ENCODE measurements at places on chromosomes 2 and 18.
A peak's percentile ranks its signal among the peaks of the same experiment; 100 is the strongest.

GRCh38 chr2:70046534-70046933 is 40.7 kb upstream of the PCBP1 start:
- no peak for DNase-seq

GRCh38 chr2:178057179-178057680 is 15.3 kb downstream of the PDE11A start:
- no peak for DNase-seq

DNA sequence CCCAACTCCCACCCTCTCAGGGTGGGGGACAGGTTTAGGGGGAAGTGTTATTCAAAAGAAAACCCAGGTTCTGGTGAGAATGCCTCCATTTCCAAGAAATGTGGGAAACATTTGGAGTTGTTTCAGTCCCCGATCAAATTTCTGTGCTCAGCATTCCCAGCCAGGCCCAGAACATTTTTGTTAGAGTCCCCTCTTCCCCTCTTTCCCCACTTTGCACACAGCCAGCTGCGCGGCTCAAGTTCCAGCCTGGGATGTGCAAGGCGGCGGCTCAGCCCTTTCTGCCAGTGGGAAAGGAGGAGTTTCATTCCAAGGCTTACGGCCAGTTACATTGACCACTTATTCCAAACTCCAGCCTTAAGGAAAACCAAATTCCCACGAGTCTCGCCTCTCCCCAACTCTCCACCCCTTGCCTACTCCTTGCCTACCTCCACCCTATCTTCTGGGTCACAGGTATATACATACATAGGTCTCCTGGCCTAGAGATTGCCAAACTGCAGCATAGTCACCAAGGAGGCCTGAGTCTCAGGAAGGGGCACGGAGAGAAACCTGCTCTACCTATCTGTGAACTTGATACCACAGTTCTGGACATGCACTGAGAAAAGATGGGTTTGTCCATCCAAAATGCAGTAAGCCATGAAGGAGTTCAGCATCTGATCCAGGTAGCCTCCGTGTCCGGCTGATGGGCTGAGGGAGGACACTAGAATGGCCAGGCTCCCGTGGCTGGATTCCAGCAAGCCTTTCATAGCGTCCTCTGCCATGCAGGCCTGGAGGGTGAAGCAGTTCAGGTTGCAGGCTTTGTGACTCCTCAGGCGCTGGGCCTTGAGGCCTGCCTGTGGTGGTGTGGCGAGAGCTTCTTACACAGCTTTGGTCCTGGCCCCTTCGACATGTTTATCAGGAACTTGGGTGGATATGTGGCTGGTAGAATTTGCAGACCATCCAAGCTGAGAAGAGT is 154.5 kb downstream of the ZFP36L2 start:
- no peak for DNase-seq

DNA sequence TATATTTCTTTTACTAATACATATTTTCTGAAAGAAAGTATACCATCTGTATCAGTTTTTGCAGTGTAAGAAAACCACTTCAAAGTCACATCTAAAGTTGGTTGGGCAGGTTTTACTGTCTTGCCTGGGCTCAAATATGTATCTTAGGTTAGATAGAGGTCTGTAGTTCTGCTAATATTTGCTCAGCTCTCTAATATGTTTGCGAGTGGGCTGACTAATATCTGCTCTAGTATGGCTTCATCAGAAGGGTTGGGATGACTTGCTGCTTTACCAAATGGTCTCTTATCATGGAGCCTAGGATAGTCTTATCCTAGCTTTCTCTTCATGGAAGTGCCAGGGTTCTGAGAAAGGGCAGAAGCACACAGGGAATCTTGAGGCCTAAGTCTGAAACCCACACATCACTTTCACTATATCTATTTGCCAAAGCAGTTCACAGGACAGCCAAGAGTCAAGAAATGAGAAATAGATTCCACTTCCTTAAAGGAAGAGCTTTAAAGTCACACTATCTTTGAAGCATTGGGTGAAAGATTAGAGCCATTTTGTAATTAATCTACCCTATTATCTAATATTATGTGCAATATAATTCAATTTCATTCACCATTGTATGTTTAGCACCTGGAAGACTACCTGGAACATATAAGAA is 610.0 kb downstream of the KCNJ3 start:
- no peak for DNase-seq

GRCh38 chr2:134079373-134079772 is 174.5 kb upstream of the MGAT5 start:
- DNase-seq: no peak

- DNase-seq: no peak
Observed at GRCh38 chr2:212424082-212424481, 114.5 kb downstream of the ERBB4 start.

DNA sequence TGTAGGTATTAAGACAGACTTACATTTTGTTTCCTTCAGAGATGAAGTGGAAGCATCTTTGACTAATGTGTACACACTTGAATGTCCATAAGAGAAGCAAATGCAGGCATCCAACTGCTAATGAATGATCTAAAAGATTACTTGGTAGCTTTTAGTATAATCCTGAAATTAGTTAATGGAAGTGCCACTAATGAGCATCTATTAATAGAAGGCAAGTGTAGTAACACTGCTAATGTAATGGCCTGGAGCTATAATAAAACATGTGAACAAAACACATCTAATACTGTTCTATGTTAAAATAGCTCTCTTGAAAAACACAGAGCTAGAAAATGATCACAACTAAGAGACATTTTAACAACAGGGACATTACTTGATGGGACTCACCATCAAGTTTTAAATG is 225.3 kb downstream of the SLC8A1 start:
- DNase-seq: peak; percentile 82
